ENCODE measurements at places on chromosomes 5 and 9.

DNA sequence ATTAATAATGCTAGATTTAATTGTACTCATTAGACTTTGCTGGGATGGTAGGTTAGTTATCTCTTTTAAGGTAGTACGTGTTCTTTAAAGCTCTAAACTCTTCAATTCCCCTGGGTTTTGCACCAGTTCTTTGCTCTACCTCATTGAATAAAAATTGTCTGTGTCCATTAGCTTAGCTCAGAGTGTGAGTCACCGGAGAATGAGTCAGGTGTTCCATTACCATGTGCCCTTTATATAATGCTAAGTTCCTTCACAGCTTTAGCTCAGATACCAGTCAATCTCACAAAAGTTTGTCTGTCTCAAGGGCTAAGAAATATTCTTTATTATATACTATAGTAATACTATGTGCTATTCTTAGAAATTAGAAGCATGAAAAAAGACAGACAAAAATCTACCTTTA lies 339.4 kb downstream of the PRELID2 start:
- DNase-seq, result no peak

GRCh38 chr9:99015890-99016289 lies 72.2 kb downstream of the COL15A1 start:
- no peak for DNase-seq

DNA sequence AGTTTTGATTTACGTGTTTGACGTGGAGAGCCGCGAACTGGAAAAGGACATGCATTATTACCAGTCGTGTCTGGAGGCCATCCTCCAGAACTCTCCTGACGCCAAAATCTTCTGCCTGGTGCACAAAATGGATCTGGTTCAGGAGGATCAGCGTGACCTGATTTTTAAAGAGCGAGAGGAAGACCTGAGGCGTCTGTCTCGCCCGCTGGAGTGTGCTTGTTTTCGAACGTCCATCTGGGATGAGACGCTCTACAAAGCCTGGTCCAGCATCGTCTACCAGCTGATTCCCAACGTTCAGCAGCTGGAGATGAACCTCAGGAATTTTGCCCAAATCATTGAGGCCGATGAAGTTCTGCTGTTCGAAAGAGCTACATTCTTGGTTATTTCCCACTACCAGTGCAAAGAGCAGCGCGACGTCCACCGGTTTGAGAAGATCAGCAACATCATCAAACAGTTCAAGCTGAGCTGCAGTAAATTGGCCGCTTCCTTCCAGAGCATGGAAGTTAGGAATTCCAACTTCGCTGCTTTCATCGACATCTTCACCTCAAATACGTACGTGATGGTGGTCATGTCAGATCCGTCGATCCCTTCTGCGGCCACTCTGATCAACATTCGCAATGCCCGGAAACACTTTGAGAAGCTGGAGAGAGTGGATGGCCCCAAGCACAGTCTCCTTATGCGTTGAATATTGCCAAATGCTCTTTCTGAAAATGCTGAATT lies 850 bp downstream of the RRAGA start:
- DNase-seq, result peak; percentile 61

- no peak for DNase-seq
These were observed 131.5 kb downstream of the ZNF462 start for GRCh38 chr9:106994463-106994862.

DNA sequence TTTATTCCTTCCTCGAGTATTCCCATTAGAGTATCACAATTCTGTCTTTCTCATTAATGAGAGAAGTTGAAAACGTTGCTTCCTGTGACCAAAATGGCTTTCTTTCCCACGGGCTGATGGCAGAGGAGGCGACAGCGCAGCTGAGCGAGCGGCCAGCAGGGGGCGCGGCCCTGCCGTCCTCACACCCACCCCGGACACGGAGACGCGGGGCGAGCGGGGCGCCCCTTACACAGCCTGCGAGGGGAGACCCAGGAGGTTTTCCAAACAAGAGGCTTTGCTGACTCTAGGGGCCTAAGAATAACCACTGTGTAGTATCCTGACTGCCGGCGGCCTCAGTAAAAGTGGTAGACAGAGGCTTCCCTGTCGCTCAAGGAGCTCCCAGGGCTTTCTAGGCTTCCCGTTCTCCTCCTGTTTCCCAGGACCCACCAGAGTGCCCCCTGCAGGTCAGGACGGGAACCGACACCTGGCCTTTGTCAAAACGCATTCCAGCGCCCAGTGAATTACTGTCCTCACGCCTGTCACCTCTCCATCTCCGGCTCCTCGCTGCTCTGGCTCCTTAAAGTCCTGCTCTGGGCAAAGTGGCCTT lies 27.3 kb upstream of the FGF1 start:
- DNase-seq, result peak; percentile 99

DNA sequence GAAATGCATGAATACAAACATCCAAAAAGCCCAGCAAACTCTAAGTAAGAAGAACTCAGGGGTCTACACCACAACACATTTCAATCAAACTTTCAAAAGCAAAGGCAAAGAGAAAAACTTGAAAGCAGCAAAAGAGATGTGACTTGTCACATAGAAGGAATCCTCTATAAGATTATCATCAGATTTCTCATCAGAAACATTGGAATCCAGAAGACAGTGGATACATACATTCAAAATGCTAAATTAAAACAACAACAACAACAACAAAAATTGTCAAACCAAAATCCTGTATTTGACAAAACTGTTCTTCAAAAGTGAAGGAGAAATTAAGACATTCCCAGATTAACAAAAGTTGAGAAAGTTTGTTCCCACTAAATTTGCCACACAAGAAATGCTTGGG lies 362.7 kb downstream of the ZNF608 start:
- no peak for DNase-seq
